ENCODE measurements at places on chromosomes 12 and 14.

DNA sequence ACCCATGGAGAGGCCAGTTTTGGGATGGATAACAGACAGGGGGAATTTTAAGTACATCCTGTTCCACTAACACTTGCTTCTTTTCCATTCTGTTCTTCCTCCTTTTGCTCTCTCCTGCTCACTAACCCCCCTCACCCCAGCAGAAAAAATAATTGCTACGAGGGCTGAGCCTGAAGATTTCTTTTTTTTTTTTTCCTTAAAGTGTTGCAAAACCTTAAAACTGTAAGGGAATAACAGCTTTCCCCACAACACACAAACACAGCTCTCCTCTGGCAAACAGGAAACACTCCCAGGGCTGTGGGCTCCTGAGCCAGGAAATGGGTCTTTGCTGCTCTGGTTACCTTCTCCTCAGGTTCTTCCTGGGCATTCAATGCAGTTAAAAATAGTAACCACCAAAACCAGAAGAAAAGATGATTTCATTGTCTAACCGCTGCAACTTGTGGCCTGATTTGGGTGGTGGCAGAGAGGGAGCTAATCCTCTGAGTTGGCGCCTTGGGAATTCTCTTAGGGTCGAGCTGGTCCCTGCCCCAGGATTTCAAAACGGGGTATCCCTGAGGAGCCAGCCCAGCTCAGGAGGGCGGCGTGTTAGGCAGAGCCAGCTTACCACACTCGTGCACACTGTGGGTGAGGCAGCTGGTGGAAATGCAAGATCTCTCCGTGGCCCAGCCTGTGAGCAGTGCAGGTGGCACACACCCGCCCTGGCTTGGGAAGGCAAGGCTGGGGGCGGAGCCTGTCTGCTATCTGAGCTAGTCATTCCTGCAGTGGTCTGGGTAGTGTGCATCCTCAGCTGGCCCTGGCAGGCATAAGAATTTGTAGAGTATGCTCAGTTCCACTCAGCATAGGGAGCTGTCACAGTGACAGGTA, 17.1 kb upstream of the EMP1 start:
- DNase-seq: peak; percentile 95

DNA sequence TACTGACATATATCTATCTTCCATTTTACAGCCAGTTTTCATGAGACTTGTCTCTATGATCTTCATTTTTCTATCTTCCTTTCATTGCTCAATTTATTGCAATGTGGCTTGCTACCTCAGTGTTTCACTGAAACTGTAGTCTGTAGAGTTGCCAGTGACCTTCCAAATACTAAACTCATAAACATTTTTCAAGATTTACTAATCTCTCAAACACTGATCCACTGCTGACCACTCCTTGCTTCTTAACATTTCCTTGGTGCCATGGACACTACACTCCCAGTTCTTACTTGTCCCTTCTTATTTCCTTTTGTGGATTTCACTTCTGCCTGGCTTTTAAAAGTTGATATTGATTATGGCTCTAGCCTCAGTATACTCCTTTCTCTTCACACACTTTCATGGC, 95.4 kb upstream of the SLCO1C1 start:
- no peak for DNase-seq

GRCh38 chr14:21866479-21866878, 192.9 kb upstream of the OR4E1 start:
- no peak for DNase-seq

DNA sequence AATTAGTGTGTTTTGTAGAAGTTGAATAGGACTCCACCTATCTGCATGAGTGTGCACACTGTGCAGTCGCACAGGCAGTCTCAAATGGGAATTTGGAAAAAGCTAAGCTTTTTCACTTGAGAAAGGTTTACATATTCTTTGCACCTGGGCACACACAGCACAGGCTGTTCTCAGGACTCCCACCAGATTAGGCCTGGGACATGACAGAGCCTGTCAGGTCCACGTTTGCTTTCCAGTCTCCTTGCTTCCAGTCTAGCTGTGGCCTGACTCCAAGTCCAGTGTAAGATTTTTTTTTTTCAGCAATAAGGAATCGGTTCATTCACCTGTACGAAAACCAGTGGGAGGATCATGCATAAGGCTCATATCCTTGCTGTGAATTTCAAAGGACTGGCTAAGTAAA, 181.3 kb downstream of the ZFP36L1 start:
- DNase-seq: no peak

DNA sequence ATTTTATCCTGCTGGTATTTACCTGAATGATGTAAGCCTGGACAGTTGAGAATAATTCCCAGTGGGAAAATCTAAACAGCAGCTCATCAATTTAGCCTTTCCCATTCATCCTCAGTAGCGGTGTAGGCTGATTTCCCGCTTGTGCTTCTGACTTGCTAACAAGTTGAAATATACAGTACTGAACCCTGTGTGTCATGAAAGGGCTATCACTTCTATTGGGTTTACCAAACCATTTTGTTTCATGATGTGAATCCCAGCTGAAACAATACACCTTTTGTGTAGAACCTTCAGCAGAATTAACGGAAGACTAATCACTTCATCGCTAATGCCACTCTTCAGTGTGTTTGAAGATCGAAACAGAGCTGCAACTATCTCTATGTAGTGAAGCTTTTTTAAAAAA, 88.4 kb downstream of the POLR3B start:
- DNase-seq: no peak

GRCh38 chr12:24088751-24089509, 139.5 kb upstream of the SOX5 start:
- DNase-seq: no peak

- no peak for DNase-seq
These were observed 137.2 kb upstream of the PLEKHA5 start for GRCh38 chr12:18992336-18992735.
